ENCODE measurements at places on chromosomes 7 and 10. TPM values are rescaled to one million over a fixed set of nuclear protein-coding genes. Genes with fewer than 3 reads are reported as not detected.

Gene CNPY1
- not detected for total RNA-seq

Gene SYT15B
- total RNA-seq = not detected

GRCh38 chr7:96179341-96179740 lies 142.6 kb downstream of the SLC25A13 start:
- DNase-seq = no peak

DNA sequence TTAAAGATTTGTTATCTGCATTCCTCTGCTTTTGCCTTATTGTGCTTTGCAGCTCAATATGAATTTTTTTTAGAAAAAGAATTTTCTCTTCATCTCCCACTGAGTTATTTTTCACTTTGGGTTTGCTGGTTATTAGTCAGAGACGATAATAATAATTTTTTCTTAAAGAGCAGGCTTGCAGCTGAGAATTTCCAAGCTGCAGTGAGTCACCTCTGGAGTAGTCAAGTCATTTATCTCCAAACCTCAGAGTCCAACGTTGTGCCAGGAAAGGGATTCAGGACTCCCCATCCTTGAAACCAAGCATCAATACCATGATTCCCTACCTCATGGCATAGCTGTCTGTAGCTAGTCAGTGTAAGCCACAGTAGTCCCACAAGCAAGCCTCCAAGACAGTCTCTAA lies 15.2 kb upstream of the EGR2 start:
- peak; percentile 66 for DNase-seq

DNA sequence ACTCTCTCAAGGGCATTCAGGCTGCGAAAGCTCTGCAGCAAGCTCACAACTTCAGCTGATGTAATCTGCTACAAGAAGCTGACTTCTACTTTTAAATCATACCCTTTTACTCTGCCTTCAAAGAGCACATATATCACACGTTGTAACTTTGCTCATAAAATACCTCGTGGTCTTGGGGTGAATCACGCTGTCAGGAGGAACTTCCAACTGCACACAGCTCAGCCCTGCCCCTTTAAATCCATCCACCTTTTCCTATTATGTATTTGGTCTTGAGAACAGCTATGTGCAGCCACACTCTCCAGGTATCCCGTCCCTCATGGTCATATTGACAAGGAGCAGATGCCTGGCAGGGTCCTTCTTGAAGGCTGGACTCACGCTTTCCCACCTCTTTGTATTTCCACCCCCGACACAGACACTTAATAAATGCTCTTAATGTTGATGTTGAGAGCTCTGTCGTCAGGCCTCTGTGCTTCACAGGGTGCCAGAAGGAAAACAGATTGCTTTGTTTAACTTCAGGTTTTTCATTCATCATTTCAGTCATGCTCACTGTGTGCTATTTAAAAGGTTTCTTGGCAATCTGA lies 47.6 kb downstream of the ICA1 start:
- no peak for DNase-seq

DNA sequence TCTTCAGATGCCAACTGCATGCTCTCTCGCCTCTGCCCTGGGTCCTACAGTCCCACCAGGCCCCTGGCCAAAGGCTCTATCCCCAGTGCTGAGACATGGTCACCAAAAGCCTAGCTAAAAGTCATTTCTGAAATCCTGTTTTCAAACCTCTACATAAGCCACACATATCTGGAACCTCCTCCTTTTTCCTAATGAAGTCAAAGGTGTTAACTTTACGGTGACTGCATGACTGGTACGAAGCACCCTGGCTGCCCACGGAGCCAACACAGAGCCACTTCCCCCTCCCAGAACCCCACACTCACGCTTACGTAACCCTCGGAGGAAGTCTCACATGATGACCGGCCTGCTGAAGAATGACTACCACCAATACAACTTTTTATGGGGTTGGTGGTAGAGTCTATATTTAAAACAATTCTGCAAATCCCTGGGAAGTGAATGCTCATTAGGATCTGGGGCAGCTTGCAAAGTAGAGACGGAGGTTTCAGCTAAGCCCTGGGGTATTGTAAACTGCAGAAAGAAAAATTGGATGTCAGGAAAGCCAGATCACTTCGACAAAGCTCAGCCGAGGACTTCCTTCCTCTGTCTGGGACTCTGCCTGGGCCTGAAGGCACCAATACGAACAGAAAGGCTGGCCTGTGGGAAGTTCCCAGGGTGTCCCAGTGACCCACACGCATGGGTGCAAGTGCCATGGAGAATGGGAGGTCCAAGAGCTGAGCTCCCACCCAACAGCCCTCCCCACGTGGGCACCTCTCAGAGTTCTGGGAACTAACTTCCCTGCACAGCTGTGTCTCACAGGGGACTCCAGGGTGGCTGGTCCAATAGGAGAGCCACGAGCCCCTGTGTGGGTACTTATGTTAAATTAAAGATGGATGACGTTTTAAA lies 50.7 kb downstream of the PDGFA start:
- peak; percentile 78 for DNase-seq

- DNase-seq = no peak
Observed at GRCh38 chr7:139753693-139754111, 24.1 kb downstream of the HIPK2 start.

- DNase-seq = no peak
Observed at GRCh38 chr10:88916986-88917385, 35.6 kb downstream of the ACTA2 start.

DNA sequence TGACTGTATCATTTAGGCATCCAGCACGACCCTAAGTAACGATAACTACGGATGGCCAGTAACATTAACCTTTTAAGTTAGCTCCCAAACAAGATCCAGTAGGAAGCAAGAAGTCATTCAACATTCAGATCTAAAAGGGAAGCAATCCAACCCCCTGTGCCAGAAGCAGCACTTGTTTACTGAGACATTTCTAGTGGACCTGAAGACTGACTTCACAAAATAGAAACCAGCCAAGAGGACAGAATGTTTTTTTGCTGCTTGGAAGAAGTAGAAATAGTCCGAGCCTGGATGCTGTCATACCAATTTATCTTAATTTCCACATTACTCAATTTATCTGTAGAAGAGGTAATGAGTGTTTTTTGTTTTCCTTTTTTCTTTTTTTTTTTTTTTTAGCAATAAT lies 88.0 kb upstream of the CTTNBP2 start:
- DNase-seq = no peak

DNA sequence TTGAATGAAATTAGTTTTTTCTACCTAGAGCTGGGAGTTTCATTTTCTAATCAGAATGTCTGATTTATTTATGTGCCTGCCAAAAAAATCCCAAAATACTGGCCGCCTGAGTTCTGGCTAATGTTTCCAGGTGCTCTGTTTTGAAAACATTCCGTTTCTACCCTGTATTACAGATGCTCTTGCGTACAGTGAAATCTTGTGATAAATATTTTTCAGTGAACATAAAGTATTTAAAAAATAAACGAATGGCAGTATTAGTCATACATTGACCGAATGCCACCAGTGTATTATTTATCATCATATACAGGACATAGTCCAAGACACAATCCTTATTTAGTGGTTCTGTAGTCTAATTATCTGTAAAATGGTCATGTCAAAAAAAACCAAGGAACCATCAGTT lies 102.8 kb downstream of the KAT6B start:
- DNase-seq = no peak

DNA sequence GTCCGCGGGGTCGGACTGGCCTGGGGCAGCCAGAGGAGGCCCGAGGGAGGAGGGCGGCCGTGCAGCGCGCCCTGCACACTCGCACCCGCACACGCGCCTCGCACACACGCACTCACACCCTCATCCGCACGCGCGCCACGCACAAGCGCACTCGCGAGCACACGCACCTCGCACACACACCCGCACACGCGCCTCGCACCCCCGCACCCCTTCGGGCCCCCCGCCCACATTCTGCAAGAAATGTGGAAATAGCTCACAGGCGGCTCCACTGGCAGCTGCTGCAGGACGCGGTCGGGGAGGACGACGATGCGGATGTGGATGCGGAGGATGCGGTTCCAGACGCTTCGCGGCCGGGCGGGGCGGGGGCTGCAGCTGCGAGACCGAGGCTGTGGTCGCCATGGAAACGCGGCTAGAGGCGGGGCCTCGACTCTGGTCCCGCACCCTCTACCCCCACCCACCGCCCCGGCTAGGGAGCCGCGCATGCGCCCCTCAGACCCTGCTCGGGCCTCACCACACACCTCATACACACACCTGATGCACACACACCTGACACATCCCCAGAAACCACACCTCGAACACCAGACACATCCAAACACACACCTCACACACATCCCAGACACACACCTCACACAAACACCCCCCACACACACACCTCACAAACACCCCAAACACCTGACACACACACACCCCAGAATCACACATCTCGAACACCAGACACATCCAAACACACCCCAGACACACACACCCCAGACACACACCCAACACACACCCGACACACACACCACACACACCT lies at the start of gene CALY:
Gene CALY, minus strand, starts transcription at position 320 of the 793 bp plus-strand sequence. CDS start 7,907 bp downstream, outside the sequence.
- no peak for DNase-seq

GRCh38 chr7:90988516-90988915 lies 275.7 kb upstream of the FZD1 start:
- DNase-seq = no peak

DNA sequence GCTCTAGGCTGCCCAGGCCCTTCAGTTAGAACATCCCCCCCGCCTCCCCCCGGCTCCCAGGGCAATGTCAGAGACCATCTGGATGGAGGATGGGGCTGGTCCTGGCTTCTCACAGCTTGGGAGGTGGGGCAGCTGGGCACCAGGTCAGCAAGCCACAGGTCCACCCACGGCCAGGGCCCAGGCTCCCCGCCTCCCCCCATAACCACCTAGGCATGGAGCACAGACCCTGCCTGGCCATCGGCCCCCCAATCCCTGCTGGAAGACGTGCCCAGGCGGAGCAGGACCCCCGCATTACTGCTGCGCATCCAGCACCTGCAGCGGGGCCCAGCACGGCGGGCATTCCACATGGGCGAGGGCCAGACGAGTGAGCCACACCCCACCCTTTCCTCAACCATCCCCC lies 169.6 kb downstream of the ELFN1 start:
- no peak for DNase-seq

DNA sequence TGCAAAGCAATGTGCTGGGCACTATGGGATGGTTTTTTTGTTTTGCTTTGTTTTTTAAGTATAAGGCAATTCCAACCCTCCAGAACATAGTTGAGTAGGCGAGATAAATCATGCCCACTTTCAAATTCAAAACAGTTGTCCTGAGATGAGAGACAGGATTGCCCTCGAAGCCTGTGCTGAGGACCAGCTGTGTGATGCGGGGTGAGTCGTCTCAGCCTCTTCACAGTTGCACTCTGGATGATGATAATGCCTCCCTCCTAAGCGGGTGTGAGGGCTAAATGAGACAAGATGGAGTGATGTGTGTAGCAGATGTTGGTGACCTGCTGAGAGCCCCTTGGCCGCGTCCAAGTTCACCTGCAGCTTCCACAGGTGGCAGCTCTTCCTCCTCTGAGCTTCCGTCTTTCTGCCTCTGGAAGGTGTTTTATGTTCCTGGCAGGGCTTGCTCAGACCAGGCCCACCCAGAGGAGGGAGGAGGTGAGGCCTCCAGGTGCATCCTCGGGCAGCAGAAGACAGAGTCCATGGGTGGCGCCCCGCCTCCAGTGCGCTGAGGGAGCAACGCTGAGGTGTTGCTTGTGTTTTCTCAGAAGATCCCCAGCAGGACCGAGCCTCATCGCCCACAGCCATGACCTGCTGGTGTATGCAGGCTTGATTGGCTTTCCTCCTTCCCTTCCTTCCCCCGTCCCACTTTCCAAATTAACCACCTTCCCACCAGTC lies 30.6 kb downstream of the ECHDC3 start:
- no peak for DNase-seq
